Ureter (tissue), 1 donor: ENCODE measurements at places on chromosomes 3 and 15.

GRCh38 chr3:189001559-189001958 is 170.2 kb upstream of the TPRG1 start:
- DNase-seq = no peak

GRCh38 chr15:65987100-65987499 is 117.8 kb downstream of the RAB11A start:
- DNase-seq = no peak

- no peak for DNase-seq
These were observed 302.2 kb downstream of the TUSC7 start for GRCh38 chr3:117011687-117012250.

DNA sequence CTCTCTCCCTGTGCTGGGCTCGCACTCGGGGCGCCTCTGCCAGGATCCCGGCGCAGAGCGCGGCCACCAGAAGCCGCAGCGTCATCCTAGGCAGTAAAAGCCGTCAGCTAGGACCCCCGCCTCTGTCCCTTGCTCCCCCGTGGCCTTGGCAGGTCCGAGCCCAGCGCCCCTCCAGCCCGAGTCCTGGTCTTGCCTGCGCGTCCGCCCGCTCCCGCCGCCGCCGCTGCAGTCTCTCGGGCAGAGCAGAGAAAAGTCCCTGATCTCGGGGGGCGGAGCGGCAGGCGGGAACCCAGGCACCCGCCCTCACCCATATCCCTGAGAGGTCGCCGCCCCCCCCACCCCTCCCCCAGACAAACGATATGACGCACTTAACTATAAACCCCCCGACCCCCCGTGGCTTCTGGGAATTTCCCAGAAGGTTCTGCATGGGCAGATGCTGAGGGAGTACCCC is at the start of gene COL7A1:
COL7A1 (minus strand) TSS at position 255 of the 451 bp plus-strand sequence; CDS start at position 85, 170 bp downstream.
- no peak for DNase-seq

DNA sequence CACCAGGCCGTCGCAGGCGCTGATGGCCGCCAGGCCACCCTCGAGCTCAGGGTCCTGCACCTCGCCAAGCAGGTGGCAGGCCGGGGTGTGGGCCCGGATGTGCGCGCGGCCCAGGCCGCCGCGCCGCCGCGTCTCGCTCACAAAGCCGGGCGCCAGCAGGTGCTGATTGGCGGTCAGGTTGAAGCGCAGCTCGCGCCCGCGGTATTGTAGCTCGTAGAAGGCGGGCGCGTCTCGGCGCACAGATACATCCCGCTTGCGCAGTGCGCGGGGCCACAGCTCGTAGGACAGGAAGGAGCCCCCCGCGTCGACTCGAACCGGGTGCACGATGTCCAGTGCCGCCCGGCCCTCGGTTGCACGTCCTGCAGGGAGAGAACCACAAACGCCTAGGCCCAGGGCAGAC is 11.1 kb downstream of the ADAMTS7 start:
- no peak for DNase-seq

- DNase-seq = no peak
These were observed 188.3 kb downstream of the ECT2 start for GRCh38 chr3:172938788-172939187.

DNA sequence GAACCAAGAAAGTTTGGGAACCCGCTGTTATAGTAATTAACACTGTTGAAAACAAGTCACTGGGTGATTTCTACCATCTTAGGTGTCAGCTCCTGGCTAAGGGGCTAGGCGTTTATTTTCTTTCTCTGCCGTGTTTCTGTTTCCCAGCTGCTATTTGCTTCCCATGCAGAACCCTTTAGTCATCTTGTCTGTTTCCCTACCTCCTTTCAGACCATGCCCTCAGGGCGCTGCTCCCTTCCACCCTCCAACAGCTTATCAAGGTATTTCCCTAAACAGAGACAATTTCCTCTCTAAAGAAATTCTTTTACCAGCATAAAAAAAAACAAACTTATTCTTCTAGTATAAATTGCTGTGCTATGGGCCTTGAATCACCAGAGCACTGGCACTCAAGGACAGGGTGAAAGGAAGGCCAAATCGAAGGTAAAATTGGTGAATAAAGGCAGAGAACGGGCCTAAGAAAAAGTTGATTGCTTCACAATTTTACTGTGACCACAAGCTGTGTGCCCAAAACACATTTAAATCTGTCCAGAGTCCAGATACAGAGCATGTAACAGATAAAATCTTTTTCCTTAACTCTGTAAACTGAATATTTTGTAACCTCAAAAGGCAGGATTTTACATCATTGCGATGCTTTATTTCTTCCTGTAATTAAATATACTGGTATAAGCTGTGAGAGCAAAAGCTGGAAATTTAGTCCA is 319.2 kb downstream of the ZNF621 start:
- DNase-seq = no peak

GRCh38 chr15:67446449-67446848 is 74.5 kb upstream of the C15orf61 start:
- no peak for DNase-seq

GRCh38 chr3:10457560-10457959 is 47.8 kb downstream of the ATP2B2 start:
- DNase-seq = no peak

- DNase-seq = no peak
These were observed 22.0 kb downstream of the RBP1 start for GRCh38 chr3:139517321-139518065.

GRCh38 chr3:127654374-127654773 is 18.4 kb upstream of the ABTB1 start:
- no peak for DNase-seq

DNA sequence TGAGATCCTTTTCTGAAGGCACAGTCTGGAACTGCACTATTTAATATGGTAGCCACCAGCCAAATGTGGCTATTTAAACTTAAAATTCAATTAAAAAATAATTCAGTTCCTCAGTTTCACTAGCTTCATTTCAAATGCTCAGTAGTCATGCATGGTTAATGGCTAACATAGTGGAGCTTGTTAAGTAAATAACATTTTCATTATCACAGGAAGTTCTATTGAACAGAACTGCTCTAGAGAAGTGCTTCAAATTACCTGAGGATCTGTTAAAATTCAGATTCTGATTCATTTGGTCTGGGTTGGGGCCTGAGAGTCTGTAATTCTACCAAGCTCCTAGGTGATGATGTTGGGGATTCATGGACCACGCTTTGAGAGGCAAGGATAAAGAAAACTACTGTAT is 109.6 kb upstream of the THRB start:
- DNase-seq = no peak

- no peak for DNase-seq
These were observed 62.9 kb upstream of the AGBL1 start for GRCh38 chr15:86016750-86017149.

DNA sequence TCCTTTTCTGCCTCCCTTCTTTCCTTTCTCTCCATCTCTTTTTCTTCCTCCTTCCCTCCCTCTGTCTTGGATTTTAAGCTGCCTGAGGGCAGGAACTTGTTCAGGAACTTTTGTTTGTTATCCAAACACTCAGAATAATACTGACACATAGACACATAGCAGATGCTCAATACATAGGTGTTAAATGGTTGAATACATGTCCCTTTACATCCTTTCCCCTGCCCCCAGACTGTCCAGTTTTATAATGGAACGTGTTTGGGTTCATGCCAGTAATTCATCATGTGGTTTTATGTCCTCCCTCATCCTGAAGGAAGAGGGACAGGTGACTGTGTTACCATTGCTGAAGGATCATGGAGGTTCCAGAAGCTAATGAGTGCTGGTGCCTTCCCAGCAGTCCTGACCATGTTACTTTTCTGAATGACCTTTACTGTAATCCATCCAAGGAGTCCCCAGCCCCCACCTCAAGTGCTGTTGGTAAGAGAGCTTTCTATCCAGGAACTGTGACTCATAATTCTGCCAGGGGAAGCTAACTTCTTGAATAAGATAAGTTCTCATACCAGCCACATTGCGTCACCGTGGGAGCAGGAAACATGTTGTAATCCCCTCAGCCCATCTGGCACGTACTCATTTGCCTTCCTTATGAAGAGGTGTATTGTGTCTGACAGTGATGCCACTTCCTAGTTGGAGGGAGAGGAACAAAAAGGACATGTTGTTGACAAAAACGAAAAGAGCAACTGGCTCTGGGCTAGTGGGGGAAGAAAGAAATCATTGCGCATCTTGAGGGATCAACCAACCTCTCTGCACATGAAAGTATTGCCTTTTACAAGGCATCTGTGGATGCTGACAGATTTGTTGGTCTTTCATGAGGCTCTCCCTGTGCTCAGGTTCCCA is 52.4 kb downstream of the IL1RAP start:
- peak; percentile 89 for DNase-seq

DNA sequence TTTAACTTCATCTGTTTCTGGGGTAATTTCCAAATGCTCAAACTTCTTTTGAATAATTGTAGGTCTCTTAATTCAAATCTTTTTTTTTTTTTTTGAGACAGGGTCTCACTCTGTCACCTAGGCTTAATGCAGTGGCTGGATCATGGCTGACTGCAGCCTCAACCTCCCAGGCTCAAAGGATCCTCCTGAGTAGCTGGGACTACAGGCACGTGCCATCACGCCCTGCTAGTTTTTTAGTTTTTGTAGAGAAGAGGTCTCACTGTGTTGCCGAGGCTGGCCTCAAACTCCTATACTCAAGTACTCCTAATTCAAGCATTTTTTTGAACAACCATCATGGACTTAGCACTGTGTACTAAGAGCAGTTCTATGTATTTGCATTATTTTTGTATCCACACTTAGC is 3.8 kb upstream of the SIAH2 start:
- DNase-seq = no peak
